ACHN (cell line): ENCODE measurements at places on chromosomes 7 and 10.

DNA sequence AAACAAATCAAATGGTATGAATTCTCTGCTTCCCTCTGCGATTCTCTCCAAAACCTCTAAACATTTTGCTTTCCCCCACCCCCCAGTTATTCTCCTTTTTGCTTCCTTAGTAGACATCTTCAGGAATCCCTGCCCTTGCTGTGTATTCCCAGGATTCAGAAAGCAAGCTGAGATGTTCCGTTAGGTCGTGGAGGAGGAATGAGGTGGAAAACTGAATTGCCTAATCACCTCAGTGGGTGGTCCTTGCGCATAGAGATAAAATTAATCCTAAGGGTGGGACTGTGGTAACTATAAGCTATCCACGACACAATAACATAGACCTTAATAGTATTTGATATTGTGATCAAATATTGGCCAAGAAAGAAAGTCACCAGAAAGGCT, 49.1 kb upstream of the SEMA3C start:
- DNase-seq: no peak

GRCh38 chr10:22803261-22803885, 89.0 kb upstream of the PIP4K2A start:
- no peak for DNase-seq

GRCh38 chr10:93211991-93212390, 138.3 kb downstream of the CYP26A1 start:
- no peak for DNase-seq

GRCh38 chr7:54545241-54545563, 3.0 kb downstream of the VSTM2A start:
- no peak for DNase-seq

DNA sequence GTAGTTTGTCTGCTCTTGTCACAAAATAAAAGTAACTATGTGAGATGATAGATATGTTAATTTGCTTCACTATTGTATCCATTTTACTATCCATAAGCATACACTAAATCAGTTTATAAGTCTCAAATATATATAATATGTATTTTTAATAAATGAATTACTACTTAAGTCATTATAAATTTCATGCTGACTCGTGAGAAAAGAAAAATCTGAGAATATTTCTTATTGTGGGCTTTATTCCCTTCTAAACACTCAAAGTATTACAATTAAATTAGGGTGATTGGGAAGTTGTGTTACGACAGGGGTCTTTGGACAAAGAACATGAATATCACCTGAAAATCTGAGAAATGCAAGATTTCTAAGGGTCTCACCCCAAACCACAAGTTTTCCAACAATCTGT, 48.7 kb upstream of the RELN start:
- DNase-seq: no peak

DNA sequence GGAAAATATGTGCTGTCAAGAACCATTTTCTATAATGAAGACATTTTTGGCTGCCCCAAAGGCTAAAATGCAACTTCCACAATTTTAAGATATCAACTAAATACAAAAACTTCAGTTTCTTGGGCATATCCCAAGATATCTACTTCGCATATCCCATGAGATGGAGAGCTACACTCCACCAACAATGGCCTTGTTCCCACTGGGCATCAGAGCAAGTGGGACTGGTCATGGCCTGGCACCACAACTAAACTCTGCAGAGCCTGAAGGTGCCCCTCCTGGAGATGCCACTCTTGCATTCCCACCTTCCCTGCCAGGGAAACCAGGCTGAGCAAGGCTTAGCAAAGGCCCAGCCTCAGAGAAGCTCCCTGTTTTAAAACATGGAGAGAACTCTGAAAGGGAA, 75.8 kb upstream of the LRRC17 start:
- DNase-seq: no peak

- no peak for DNase-seq
Measured at GRCh38 chr10:26386781-26387180, 51.4 kb upstream of the APBB1IP start.

DNA sequence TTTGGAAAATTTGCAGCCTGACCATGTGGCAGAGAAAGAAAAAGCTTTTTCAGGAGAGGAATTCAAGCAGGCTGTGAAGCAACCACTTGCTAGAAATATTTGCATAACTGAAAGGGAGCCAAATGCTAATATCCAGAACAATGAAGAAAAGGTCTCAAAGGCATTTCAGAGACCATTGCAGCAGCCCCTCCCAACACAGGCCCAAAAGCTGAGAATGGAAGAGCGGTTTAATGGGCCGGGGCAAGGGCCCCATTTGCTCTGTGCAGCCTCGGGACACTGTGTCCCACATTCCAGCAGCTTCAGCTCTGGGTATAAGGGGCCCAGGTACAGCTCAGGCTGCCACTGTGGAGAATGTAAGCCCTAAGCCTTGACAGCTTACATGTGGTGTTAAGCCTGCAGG, 918.1 kb upstream of the POT1 start:
- DNase-seq: no peak
